Stimulated activated CD8-positive, alpha-beta memory T cell treated with anti-CD3 and anti-CD28 coated beads, Interleukin-7, amount 100 ng/mL, for 24 hours (primary cell): ENCODE measurements at places on chromosomes 12 and 14.

- no peak for DNase-seq
These were observed 259.9 kb downstream of the CEP128 start for GRCh38 chr14:80681651-80682050.

DNA sequence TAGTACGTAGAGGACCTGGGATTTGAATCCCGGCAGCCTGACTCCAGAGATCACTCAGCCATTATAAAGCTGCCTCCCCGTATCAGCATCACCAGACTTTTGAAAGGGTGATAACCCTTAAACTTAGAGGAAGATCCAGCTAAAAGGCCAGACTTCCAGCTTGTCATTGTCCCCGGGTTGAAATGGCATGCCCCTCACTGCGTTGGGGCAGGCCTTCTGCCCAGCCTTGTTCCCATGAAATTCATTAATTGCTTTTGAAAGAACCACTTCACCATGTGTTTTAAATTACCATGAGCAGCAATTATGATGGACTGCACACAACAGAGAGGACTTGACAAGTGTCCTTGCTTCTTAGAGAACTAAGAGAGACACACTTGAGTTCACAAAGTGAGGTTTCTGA, 269.6 kb upstream of the CRY1 start:
- no peak for DNase-seq

DNA sequence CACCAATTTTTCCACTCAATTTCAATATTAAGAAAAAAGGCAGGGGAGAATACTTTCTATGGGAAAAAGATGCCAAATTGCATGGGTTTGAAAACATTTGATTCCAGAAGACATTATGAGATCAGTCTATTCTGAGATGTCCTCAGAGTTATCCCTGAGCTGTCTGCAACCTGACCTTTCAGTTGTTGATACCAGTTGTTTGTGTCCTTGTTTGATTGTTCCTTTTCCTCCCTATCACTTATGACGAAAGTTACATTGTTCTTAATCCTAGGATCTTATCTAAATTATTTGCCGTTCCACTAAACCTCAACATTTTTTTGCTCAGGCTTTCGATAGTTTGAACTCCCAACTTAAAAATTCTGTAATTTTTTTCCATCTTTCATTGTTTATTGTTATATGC, 336.3 kb upstream of the NOVA1 start:
- no peak for DNase-seq

DNA sequence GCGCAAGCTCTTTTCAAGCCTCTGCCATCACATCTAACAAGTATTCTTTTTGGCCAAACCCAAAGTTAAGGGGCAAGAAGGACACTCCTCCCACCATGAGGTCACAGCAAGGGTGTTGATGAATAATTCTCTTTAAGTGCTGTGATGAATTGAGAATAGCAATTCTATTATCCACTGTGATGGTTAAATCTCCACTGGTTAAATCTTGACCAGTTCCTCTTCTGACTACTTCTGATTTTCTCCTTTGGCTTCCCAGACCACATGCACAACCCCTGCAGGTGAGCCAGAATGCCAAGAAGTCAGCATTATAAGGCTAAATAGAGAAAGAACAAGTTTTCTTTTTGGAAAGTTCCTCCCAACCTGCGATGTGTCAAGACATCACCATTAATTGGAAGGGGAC, 90.6 kb upstream of the BCL2L14 start:
- no peak for DNase-seq

GRCh38 chr14:100297320-100298300, 8.6 kb downstream of the SLC25A29 start:
- DNase-seq = no peak

GRCh38 chr14:61889914-61890351, 127.7 kb downstream of the SNAPC1 start:
- no peak for DNase-seq

DNA sequence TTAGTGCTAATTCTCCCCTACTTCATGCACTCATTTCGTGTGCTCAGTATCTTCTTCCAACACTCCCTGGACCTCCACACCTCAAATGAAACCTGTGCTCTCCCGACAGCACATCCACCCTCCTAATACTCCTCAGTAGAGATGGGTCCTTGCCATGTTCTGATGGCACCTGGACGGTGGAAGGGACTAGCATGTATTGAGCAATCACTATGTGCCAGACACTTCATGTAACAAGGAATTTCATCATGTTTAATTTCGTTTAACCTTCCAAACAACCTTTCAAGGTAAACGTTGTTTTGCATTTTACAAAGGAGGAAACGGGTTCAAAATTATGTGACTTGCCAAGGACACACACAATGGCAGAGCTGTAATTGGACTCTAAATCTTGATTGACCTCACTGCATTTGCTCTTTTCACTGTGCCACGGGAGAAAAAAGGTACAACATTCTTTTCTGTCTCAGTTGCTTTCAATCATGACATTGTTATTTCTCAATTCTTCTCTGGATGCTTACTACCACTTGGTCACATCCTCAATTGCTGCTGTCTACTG, 12.2 kb upstream of the SLC7A8 start:
- no peak for DNase-seq

DNA sequence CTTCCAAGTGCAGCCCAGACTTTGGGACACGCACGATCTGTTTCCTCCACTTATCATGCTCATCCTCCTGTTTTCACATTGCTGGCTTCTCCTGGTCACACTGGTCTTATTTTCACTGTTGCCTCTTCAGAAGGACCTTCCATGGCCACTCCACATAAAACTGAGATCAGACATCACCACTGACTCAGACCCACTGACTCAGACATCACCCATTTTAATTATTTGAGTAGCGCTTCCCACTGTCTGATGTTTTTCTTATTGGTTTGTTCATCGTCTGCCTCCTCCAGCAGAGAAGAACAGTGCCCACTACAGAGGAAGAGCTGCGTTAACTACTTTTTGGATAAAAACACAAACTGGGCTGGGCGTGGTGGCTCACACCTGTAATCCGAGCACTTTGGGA, 270.5 kb upstream of the PWP1 start:
- DNase-seq = no peak

GRCh38 chr14:101103321-101103901, 199.9 kb upstream of the RTL1 start:
- no peak for DNase-seq

- no peak for DNase-seq
These were observed 131.4 kb downstream of the KLHL28 start for GRCh38 chr14:44830371-44830770.

GRCh38 chr12:64598831-64599230, 11.5 kb upstream of the RASSF3 start:
- no peak for DNase-seq

DNA sequence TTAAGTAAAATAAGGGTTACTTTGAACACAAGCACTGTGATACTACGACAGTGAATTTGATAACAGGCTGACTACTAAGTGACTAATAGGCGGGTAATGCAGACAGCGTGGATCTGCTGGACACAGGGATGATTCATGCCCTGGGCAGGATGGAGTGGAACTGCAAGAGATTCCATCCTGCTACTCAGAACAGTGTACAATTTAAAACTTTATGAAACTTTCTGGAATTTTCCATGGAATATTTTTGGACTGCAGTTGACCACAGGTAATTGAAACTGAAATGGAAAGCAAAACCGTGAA, 46.0 kb downstream of the YEATS4 start:
- no peak for DNase-seq

DNA sequence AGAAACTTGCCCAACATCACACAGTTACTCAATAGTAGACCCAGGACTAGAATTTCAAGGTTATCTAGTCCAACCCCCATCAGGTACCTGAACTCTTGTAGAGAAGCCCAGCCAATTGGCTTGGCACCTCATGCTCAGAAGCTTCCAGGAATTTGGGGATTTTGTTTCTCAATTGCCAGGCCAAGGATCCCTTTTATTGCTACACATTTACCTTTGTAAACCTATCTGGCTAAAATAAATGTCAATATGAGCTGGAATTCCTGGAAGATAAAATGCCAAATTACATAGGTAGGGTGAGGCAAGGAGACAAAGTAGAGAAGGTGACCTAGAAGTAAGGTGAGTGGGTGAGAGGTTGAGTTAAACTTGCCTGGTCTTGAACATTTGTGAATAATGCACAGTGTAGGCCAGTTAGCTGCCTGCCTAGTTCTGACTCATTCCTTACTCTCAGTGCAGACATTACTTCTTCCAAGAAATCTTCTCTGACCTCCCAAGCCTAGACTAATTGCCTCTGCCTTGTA, 36.3 kb downstream of the SDR9C7 start:
- no peak for DNase-seq

DNA sequence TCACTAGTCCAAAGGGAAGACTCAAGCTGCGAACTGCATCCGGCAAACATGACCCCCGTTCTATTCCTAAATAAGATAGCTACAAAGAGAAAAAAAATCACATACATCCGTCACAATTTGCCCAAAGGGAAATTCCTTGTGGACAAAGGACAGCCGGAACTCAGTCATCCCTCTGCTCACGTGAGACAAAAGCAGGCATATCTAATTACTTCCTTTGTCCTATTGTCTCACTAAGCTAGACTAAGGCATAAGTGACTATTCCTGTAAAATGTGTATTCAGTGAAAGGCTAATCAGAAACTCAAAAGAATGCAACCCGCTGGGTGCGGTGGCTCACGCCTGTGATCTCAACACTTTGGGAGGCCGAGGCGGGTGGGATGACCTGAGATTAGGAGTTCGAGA, 27.2 kb upstream of the NINJ2 start:
- DNase-seq = no peak

DNA sequence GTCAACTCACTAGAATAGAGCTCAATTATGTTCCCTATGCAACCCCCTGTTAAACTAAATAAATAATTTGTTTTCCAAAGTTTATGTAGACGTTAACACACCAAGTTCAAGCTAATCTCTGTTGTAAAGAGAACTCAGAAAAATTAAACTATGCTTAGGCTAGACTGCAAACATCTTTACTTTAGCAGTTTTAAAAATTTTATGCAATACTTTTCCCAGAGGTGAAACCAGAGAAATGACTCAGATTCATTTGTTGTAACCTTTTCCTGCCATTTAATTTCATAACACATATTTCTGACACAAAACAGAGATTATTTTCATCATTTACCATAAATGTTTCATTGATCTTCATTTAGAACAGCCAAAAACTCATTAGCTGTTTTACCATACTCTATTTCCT, 27.4 kb downstream of the ABCC9 start:
- DNase-seq = no peak

DNA sequence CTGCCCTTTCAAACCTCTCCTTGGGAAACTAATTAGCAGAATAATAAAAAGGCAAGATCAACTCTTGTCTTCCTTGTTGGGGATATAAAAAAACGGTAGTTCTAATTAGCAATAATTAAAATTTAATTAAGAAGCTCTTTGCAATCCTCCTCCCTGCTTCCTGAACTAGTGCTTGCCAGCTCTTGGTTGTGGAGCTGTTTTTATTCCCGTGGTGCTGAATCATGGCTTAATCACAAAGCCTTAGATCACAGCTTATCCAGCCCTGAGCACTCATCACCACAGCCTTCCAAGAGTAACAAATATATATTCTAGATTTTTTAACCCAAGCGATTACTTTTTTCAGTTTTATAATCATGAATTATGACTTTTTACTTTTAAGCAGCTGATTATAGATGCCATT, 63.2 kb upstream of the INSM2 start:
- no peak for DNase-seq

DNA sequence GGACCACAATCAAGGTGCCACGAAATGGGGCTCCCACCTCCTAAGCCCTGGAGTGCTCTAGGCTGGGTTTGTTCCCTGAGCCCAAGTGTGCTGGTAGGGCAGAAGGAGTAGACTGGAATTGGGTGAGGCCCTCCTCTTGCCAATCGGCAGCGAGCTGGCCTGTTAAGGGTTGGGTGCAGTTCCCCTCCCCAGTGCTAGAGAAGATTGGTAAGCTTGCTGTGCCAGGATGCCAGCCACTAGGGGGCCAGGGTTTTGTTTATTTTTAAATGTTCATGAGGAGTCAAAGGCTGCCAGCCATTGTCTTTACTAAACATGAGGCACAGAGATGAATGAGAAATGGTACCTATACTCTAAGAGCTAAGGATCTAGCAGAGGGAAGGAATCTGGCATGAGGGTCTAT, 79.7 kb downstream of the SPTB start:
- no peak for DNase-seq

DNA sequence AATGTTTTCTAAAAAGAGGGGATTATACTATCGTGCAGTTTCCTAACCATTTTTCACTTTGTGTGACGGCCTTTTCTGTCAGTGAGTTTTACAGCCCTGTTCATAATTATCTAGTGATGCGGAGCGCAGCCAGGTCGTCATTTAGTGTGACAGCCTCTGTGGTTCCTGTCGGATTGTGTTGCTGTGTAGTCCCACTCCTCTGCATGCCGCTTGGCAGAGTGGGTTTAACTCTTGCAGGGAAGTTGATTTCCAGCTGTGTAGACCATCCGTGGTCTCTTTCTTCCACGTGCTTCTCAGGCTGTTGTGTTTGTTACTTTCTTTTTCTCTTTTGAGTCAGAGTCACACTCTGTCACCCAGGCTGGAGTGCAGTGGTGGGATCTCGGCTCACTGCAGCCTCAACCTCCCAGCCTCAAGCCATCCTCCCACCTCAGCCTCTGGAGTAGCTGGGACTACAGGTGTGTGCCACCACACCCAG, 8.6 kb downstream of the RAN start:
- DNase-seq = no peak

DNA sequence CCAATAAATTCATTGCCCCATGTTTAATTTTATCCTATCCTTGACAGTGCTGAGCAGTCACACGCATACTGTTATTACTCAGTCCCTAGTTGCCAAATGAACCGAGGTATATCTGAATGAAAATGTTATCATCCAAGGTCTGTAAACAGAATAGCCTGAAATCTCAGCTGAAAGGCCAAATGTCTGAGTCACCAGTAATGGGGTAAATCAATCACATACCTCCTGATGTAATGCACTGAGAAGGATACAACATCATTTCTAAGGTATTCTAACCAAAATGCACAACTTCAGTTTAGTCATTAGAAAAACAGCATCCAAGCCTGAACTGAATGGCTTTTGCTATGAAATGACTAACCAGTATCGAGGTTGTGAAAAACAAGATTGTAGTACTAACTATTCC, 228.6 kb downstream of the DPF3 start:
- DNase-seq = no peak

DNA sequence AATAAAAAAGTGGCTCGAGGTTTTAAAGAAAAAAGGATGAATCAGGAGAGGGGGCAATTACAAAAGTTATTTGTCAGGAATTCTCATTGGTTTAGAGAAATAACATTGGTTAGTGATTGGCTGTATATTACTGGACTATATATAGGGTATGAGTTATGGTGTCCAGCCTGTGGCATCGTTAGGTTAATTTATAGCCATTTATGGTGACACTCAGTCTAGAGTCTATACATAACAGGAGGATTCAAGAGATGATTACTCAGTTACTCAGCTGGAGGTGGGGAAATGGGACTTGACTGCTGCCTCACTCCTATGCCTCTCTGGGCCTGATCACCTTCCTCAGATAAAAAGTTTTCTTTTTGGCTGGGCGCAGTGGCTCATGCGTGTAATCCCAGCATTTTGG, 25.6 kb upstream of the NFYB start:
- no peak for DNase-seq

DNA sequence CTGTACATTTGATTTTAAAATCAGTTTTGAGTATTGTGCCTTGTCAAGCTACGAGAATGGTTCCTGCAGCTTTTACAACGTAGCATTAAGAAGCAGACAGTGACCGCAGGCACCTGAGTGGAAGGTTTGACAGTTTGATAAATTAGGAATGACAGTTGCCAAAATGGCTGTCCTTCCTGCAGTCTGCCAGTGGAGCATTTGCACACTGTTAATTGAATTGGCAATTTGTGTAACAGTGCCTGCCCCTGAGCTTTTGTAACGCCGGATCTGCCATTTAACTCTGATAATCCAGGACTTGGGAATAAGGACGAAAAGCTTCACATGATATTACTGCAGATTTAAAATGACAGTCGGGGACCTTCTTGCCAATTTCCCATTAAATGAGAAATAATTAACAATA, 385.3 kb downstream of the NPAS3 start:
- DNase-seq = no peak
